Fibroblast of lung (primary cell): ENCODE measurements at places on chromosomes 7 and 10.

DNA sequence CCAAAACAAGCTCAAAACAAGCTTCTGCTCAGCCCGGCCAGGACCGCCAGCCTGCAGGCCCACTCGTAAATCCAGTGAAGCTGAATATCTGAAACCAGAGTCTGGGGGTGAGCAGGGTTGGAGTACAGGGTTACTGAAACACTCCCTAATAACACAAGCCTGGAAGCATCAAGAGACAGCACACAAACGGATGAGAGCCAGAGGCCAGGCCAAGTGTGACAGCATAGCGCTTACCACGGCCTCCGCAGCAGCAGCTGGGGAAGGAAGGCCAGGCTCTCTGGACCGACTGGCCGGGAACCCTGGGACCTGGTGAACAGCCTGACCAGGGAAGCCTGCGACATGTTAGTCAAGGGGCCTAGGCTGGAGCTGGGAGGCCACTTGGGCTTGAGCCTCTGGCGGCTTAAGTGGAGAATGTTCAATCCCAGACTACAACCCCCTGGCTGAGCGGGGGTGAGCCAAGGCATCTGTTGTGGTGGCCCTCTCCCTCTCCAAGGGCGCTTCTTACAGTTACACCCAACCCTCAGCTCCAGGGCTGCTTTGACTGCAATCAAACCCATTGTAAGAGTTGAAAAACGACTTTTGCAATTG lies 21.7 kb upstream of the RNF32 start:
- no peak for DNase-seq

GRCh38 chr10:98272656-98273055 lies 4.7 kb upstream of the LOXL4 start:
- DNase-seq, result no peak

DNA sequence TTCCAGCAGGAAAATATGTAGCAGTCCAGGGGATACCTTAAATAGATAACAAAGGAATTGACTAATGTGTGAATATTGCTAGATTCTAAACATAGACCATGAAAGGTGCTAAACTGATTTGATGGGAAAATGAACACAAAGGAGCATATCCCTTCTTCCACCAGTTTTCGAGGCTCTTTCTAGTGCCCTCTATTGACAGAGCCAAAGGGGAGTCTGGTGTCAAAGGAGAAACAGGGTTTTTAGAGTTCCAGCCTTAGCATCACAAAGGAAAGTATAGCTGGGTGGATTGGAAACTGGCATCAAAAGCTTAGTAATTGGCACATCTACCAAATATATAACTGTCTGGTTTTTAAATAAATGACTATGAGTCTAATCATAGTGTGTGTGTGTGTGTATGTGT lies 636.8 kb downstream of the ETV1 start:
- no peak for DNase-seq

DNA sequence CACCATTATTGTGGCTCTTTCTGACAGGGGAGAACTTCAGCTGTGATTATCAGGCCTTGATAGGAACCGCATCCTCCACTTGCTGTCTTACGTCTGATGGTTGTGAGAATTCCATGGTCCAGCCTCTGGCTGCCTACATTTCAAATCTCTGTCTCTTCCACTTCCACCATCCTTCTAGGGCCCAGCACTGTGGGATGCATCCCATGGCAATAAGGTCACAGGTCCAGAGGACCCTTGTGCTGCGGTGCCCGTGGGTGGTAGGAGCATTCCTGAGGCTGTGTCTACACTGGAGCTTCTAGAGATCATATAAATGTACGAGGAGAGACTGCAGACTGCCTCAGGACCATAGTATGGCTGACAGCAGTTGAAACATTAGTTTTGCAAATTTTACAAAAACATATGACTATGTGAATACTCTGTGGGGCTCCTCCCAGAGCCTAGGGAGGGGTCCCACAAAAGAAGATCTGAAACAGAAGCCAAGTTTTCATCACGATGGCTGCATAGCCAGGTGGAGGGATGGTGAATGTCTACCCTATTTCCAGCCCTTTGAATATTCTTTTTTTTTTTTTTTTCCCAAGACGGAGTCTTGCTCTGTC lies 11.8 kb downstream of the CALML3 start:
- no peak for DNase-seq

GRCh38 chr10:81108516-81109199 lies 571.0 kb downstream of the SH2D4B start:
- no peak for DNase-seq

- DNase-seq, result no peak
These were observed 50.4 kb upstream of the MSMB start for GRCh38 chr10:46096446-46096845.

DNA sequence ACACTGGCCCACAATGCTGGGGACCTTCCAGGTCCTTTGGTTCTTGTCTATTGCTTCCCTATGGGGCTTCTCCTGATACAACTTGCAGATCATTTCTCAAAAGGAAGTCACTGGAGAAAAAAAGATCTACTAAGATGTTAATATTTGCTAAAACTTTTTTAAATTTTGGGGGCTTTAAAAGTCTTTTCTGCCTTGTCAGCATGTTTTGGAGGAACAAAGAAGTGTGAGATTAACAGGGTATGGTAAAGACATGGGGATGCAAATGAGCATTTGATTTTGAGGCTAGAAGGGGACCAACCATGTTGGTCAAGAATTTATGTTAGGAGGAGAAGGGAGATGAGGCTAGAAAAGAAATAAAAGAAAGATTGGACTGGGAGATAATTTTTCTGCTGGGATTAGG lies 515.4 kb downstream of the HTR7 start:
- DNase-seq, result no peak

- DNase-seq, result no peak
These were observed 10.7 kb upstream of the SGMS1 start for GRCh38 chr10:50634479-50634878.

DNA sequence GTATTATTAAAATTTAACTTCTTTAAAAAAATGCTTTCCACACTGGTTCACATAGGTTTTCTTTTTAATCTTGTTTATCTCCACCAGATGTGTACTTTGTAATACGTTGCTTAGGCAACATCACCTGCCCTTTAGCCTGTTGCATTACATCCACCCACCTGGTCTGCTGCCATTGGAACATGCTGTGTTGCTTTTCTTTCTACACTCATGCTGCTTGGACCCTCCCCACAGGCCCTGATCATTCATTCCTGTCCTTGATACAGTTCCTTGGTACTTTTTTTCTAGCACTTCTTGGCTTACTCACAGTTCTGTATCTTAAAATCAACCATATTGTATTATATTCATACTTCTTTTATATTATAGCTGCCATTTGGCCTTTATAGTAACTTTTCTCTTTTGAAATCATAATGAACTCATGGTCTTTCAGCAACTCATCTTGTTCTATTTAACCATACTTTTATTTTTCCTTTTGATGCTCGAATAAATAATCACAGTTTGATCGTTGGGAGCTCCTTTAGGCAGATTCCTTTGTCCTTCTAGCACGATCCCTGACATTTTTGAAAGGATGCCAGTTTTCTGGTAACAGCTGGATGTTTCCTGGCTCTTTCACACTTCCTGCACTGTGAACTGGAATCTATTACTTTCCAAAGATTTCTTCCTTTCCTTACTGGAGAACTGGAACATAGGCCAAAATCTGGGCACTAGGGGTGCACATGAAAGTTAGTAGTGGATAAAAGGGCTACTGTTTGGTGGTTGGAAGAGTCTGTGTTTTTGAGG lies 125.1 kb downstream of the CDK14 start:
- DNase-seq, result peak; percentile 79

DNA sequence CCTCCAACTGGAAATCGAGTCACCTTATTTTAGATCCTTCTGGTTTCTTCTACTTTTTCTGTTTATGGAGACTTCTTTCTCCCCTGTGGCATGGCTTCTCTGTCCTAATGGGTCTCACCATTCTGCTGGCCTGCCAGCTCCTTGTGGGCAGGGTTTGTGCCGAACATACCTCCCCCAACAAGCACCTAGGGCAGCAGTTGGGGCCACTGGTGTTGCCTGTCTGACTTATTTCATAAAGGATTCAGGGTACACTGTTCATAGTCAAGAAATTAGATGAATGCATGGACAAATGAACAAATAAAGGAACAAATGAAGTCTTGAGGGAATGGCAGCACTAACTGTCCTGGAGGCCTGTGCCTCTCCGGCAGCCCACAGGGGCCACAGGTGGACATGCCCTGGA lies 55.6 kb upstream of the DOCK1 start:
- DNase-seq, result no peak

DNA sequence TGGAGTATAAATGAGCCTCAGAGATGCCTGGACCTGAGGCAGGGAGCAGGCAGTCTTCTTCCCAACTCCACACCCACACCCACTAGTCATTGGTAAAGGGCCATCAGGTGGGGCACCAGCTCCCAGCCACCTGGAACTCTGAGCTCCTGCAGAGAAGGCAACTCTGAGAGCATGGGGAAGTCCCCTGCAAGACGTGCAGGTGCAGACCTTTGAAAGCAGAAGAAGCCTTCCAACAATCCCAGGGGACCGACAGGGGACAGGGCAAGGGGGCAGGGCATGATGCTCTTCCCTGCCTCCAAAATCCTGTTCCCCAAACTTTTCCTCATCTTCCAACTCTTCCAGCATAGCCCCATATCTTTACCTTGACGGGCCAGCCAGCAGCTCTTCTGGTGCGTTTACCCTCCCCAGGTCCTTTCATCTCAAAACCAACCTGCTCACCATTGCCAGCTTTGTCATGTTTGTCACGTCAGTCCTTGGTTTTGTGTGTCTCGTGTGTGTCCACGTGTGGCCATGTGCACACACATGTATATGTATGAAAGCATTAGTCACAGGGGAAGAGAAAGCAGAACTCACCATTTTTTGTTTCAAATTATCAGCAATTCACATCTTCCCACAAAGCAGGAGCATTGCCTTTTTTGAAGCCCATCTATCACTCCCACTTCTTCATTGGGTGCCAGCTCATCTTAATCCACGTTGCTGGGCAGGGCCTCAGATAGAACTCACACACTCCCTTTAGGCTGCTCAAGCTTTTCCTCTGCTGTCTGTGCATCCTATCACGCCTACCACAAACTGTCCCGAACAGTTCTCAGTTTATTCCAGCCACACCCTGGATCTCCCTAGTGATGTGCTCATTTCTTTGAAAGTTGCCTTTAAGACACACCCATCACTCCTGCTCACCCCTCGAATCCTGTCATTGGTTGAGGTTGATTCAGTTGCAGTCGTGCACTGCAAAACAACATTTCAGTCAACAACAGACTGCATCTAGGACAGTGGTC lies 41.0 kb upstream of the AMPH start:
- no peak for DNase-seq

DNA sequence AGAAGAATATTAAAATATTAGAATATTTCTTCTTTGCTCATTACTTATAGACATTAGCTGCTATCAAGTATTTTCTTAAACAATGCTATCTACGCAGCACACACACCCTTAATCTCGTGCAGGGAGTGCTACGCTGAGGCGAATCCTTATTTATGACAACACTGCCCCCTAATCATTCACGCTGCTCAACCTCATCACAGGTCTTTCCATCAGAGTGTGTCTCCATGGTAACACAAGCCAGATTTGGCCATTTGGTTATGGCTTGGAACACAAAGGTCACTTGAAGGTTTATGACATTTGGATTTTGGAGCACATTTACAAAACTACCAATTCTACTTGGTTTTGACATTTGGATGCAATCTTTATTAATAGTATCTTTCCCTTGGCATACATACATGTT lies 45.4 kb upstream of the MYO3A start:
- no peak for DNase-seq

- DNase-seq, result peak; percentile 79
These were observed 103.0 kb upstream of the CARD11 start for GRCh38 chr7:3146571-3147226.

DNA sequence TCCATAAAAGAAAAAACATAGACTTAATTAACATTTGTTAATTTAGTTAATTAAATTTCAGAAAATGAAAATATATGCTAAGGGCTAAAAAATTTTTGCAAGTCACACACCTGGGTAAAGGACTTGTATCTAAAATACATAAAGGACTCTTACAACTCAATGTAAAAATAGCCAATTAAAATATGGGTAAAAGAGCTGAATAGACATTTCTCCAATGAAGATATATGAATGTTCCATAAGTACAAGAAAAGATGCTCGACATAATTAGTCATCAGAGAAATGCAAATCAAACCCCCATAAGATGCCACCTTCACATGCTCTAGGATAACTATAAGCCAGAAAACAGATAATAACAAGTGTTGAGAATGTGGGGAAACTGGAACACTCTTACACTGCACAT lies 144.4 kb upstream of the NOBOX start:
- no peak for DNase-seq

DNA sequence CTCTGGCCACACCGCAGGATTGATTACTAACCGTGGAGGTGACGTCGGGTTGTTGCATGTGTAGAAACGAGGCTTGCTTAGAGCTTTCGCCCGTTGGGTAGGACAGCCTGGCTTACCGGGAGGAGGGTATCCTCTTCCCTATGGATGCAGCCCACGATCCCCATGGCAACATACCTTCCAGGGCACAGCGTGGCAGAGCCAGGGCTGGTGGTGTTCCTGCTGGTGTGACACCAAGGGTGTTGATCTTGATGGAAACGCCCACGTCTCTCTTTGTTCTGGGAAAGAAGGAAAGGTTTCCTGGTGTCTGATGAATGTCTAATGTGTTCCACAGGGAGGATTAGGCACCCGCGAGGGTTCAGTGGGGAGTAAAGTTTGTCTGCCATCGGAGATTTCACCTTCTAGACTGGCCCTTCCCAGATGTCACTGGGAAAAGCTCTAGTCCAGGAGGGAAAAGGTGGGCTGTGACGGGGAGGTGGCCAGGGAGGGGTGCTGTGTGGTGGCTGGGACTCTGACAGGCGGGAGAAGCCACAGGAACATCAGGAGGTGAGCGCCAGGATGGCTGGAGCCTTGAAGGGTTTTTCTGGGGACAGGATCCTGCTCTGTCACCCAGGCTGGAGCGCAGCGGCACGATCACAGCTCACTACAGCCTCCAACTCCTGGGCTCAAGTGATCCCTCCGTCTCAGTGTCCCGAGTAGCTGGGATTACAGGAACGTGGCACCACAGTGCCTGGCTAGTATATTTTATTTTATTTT lies 102.1 kb downstream of the CUX1 start:
- DNase-seq, result no peak

GRCh38 chr7:152395112-152395511 lies 40.7 kb downstream of the KMT2C start:
- peak; percentile 70 for DNase-seq

DNA sequence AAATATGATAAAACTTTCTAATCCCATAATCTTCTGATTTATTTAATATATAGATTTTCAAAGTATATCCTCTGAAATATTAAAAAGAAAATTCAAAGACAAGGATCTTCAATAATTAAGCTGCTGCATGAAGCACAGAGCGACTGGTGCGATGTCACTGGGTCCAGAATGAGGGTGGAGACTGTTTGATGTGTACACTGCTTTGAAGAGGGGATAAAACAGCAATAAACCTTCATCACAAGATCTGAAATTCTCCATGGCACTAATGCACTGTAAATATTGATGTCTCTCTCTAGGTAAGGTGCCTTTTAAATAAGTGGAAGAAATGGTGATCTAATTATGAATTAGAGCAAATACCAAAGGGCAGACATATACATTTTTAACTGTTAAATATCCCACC lies 337.8 kb downstream of the PARD3 start:
- DNase-seq, result no peak

DNA sequence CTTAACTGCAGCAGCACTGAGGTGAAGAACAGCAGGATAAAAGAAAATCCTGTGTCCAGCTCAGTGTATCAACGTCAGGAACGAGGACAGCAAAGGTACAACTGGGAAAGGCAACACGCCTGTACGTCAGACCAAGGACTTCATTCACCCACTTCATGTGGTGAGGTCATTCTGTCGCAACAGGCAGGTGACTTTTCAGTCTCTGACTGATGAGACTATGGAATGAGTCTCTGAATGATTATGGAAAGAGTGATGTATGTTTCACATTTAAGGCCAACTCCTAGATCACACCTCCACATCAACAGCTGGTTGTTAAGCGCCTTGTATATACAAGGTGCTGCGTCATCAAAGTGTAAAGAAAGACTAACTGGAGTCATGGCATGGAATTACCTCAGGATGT lies 297.6 kb upstream of the SP8 start:
- no peak for DNase-seq
